ENCODE measurements at places on chromosomes 1 and 21.

DNA sequence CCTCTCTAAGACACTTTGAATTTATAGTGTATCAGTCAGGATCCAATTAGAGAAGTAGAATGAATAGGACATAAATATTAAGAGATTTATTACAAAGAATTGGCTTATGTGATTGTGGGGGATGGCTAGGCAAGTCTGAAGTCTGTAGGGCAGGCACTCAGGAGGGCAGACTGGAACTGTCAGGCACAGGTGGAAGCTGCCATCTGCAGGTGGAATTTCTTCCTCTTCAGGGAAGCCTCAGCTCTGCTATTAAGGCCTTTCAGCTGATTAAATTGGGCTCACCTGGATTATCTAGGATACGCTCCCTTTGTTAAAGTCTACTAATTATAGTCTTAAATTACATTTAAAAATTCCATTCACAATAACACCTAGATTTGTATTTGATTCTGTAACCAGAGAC is 92.0 kb upstream of the HAO2 start:
- no peak for DNase-seq

GRCh38 chr1:41240781-41241353 is 1.2 kb downstream of the SCMH1 start:
- no peak for DNase-seq

DNA sequence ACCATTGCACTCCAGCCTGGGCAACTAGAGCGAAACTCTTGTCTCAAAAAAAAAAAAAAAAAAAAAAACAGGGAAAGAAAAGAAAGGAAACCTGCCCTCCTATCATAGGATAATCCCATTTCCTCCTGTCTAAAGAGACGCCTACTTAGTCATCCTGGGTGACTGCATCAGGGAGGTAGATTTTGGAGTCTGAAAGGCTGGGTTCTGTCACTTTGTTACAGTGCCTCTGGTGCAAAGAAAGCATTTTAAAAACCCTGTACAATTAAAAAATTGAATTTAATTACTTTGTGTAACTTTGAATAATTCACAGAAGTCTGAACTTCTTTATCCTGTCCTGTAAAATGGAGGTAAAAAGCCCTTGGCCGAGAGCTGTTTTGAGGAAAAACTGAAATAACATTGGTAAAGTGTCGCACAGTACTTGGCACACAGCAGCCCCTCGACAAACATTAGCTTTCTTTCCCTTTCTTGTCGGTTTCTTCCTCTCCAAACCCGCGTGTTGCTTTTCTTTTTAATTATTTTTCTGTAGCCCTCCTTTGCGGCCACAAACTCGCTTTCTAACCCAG is 657 bp upstream of the HDAC1 start:
- DNase-seq, result no peak

- DNase-seq, result no peak
Measured at GRCh38 chr21:27320868-27321267, 354.0 kb upstream of the ADAMTS5 start.

DNA sequence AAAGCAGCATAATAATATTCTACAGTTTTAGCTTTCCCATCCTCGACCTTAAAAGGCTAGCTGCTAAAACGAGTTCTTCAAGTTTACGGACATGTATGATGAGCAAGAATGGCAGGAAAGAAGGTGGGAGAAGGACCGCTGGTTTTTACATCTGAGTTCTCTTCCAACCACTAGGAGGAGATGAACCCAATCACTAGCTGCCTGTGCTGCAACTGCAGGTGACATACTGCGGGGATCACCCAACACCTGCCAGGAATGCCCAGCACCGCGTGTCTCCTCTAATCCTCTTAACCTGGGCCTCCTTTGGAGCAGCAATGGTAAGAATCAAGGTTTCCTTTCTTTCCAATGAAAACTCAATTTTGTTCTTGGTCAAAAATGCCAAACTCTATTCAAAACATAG is 23.5 kb downstream of the TOR3A start:
- DNase-seq, result no peak

GRCh38 chr1:151001602-151002001 is 5.1 kb downstream of the MINDY1 start:
- DNase-seq, result no peak

- DNase-seq, result no peak
Measured at GRCh38 chr1:39141925-39142324, 62.6 kb upstream of the MACF1 start.

DNA sequence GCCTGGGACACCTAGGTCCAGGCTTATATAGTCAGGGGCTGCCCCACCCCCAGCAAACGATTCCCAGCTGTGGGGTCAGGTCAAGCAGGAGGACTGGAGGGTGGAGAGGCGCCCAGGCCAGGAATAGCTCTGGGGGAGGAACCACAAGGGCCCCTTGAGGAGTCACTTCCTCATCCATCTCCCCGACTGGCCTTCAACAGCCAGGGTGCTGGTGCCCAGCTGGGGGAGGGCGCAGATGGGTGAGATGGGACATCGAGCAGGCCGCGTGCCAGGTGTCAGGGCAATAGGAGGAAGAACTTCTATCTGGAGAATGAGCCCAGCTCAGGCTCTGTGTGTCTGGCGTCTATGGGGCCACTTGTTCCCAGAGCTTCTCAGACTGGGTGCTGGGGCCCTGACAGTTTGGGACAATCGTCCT is 208 bp upstream of the MYBPH start:
- DNase-seq, result no peak

- DNase-seq, result no peak
Measured at GRCh38 chr21:35679076-35679475, 381.2 kb downstream of the SETD4 start.

- DNase-seq, result no peak
Measured at GRCh38 chr21:42293649-42294272, 21.4 kb downstream of the TFF3 start.

DNA sequence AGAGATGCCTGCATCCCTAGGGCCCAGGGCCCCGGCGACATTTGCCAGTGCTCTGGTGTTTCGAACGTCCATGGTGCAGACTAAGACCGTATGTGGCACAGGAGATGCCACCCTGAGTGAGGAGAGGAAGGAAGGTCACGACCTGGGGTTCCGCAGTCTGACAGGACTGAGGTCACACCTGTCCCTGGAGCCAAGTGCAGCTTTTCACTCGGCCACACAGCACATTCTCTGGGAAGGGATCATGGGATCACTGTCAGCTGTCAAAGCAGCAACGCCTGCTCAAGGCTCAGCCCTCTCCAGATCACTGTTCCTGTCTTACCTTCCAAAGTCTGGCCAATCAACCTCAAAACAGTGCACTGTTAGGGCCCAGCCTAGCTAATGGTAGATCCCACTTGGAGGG is 243.6 kb downstream of the SIPA1L2 start:
- no peak for DNase-seq

DNA sequence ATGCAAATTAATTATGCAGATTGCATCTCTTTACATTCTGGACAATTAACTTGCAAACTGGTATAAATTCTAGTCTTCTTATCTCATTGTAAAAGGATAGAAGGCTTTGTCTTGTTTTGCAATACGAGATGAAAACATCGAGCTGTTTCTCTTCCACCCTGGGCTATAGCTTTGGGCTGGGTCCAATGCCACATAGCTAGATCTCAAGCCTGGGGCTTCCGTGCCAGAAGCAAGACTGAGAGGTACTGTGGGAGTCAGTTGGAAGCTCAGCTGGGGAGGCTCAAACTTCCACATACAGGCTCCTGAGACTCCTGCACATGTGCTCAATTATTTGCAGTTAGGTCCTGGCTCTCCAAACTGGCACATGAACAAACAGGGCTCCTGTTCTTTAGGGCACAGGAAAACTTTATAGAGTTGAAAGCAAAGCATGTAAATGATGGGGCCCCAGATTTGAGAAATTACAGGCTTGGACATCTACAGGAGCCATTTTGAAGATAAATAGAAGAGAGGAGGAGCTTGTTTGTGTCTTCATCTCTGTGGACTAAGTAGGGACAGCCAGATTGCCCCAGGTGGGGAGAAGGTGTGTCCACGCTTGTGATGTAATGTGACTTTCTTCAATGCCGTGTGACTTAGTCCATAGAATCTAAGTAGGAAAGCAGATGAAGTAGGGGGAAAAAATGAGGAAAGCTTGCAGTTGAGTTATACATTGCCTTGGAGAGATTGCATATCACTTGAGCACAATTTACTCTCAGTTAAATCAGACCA is 65.9 kb upstream of the SIPA1L2 start:
- no peak for DNase-seq

DNA sequence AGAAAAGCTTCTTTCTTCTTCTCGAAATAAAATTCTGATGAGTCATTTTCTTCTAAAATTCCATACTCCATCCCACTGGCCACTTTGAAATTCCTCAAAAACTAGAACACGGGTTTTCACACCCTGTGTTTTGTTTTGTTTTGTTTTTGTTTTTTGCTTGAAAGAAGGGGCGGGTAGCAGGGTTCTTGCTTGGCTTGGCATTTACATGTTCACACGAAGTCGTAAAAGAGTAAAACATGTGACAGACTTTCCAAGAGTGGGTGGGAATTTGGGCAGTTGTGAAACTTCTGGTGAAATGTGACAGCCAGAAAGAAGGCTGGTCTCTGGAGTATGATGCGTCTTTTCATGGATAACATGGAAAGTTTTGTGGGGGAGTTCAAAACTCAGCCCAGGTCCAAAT is 47.1 kb upstream of the FMN2 start:
- DNase-seq, result no peak
